Activated CD8-positive, alpha-beta memory T cell treated with anti-CD3 and anti-CD28 coated beads, Interleukin-2, amount 50 U/mL, for 48 hours (primary cell): ENCODE measurements at places on chromosomes 2 and 18.

DNA sequence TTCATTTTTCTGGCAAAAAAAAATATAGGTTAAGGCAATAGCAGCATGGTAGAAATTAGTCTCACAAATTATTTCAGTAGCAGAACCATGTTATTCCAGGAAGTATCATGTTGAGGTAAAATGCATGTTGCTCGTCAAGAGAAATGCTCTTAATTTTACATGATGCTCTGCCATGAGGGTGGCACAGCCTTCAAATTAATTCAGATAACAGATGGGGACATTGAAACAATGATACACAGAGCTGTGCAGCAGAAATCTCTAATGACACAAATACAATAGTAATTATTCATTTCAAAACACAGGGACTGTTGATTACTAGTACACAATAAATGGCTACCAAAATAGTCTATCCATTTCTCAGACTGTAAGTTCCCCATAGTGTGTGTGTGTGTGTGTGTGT lies 24.8 kb downstream of the GAREM1 start:
- DNase-seq: no peak

DNA sequence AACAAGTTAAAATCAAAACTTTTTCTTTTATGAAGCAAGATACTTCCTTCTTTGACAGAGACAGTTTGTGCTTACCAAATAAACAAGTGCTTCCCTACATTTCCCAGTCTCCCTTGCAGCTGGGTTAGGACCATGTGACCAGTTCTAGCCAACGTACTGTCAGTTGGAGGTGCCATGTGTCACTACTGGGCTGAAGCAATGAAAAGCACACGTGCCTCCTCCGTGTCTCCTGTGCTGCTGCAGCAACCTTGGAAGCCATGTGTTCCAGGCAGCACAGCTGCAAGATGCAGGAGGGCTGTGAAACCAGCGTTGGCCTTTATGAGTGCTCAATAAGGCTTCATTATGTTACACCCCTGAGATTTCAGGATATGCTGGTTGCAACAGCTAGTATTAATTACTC lies 93.2 kb downstream of the DHRS9 start:
- DNase-seq: no peak

DNA sequence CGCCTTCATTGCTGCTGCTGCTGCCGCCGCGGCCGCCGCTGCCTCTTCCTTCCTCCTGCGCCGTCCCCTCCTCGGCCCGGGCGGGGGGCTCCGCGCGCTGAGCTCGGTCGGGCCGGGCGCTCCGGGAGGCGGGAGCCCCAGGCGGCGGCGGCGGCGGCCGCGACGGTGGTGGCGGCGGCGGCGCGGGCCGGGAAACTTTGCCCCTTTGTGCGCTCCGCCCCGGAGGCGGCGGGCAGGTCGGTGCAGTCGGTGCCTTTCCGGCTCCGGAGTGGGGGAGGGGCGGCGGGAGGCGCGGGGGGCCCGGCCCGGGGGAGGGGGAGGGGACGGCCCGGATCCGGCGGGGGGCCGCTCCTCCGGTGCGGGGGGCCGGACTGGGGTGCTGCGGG lies 205 bp downstream of the TET3 start:
- DNase-seq: peak; percentile 83

DNA sequence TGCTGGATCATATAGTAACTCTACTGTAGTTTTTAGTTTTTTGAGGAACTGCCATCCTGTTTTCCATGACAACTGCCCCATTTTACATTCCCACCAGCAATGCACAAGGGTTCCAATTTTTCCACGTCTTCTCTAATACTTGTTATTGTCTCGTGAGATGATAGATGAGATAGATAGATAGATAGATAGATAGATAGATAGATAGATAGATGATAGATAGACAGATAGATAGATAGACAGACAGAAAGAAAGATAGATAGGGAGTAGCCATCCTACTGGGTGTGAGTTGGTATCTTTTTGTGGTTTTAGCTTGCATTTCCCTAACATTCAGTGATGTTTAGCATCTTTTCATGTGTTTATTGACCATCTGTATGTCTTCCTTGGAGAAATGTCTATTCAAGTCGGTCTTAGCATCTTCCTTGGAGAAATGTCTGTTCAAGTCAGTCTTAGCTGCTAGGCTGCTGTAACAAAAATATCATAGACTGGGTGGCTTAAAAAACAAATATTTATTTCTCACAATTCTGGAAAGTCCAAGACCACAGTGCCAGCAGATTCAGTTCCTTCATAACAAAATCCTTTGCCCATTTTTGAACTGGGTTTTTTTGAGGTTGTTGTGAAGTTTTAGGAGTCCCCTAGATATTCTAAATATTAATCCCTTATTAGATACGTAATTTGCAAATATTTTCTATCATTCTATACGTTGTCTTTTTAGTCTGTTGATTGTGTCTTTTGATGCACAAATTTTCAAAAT lies 98.5 kb downstream of the BIN1 start:
- DNase-seq: no peak

GRCh38 chr2:230793572-230794359 lies 71.0 kb upstream of the ITM2C start:
- DNase-seq: peak; percentile 76

DNA sequence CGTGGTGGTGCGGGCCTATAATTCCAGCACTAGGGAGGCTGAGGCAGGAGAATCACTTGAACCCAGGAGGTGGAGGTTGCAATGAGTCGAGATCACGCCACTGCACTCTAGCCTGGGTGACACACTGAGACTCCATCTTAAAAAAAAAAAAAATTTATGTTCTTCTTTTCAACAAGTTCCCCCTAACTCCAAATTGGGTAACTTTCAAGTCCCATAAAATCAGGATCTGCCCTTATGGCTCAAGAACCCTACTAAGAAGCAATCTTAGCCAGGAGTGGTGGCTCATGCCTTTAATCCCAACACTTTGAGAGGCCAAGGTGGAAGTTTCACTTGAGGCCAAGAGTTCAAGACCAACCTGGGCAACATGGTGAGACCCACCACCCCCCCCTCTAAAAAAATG lies 30.3 kb upstream of the TLK1 start:
- no peak for DNase-seq

GRCh38 chr2:139354518-139354917 lies 574.3 kb upstream of the NXPH2 start:
- DNase-seq: no peak

GRCh38 chr2:240930631-240931318 lies 24.6 kb downstream of the CROCC2 start:
- peak; percentile 44 for DNase-seq

- DNase-seq: peak; percentile 85
Observed at GRCh38 chr2:1140389-1141003, 189.8 kb downstream of the SNTG2 start.

DNA sequence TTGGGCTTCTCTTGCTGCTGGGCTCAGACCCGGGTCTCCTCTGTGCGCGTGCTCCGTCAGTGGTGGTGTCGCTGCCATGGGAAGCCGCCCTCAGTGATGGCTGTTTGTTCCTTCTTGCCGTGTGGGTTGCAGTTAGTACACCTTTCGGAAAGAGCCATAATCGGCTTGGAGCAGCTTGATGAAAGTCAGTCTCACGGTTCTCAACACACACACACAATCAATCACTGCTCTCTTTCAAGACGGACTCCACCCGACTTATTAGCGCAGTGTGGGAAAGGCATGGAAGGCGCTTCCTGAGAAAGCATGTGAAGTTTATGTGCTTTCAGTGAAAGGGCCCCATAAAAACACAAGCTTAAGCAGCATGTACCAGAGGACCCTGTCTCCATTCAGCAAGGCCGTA lies 64.1 kb downstream of the SOX11 start:
- no peak for DNase-seq

DNA sequence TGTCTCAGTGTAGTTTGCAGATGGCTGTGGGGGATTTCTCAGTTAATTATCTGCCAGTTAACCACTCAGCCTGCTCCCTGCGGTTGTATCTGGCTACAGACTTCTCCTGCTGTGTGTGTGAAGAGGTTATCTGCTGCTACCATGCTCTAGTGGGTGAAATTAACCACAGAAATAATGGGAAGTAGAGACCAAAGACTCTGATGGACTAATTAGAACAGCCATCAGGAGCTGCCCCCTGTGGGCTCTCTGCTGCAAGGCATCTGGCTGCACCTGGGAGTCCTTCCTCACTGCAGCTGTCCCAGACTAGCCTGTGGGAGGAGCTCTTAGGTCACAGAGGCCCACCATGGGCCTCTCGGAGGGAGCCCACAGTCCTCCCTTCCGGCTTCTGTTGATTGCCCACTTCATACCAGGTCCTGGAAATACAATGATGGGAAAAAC lies 66.6 kb downstream of the CTIF start:
- no peak for DNase-seq

DNA sequence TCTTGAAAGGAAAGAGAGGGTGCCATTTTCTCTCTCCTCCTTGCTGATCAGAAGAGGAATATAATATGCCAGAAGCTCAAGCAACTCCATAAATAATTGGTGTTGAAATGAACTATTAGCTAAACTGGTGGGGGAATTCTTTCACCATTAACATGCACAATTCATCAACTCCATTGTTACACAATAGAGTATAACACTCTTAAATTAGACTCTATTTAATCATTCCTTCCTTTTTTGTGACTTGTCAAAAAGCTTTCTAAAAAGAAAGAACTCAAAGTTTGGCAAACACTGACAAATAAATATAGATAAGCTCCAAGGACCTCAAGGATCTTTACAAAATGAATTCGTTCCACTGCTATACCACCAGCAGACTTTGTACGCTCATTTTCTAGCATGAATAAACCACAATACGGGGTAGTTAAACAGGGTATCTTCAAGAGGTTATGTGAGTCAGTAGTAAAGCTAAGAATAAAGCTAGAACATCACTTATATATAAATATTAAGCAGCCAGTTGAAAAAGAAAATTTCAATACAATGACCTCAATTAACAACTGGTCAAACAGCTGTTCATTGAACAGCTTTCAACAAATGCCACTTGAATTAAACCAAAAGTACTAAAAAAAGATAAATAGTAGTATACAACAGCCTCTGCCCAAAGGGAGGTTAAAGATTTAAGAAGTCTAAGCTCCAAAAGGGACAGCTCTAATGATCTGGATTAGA lies 6.4 kb downstream of the TRAK2 start:
- no peak for DNase-seq

DNA sequence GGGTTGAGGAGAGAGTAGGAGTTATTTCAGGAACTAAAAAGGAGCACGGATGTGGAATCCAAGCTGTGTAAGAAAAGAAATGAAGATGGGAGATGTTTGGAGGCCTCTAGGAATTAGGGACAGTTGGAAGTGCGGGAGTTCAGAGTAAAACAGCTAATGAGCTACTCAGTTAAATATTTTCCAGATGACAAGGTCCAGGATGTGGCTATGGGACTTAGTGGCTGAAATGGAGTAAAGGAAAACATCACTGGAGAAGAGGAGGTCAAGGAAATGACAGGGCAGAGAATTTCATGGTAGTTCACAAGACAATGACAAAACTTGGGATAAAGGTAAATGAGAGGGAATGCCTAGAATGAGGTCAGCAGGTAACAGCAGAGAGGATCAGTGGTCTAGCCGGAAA lies 13.0 kb downstream of the GPR155 start:
- DNase-seq: no peak

- DNase-seq: no peak
Observed at GRCh38 chr2:17515652-17516051, 2.6 kb downstream of the RAD51AP2 start.

DNA sequence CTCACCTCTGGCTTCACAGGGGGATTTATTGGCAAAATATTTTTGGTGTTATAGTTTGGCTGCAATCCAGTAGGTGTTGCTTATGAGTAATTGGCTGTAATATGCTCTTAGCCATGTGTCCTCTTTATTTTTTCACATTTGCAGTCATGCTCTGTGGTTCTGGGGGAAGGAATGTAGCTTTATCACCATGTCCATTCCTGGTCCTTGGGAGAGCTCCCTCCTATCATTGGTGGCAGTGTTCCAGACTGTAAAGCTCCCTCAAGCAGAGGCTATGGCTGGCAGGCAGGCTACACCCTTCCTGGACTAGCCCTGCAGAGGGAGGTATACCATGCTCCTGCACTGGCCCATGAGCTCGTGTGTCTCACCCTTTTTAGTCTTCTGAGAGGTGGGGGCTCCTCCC lies 120.0 kb upstream of the FSIP2 start:
- DNase-seq: no peak

DNA sequence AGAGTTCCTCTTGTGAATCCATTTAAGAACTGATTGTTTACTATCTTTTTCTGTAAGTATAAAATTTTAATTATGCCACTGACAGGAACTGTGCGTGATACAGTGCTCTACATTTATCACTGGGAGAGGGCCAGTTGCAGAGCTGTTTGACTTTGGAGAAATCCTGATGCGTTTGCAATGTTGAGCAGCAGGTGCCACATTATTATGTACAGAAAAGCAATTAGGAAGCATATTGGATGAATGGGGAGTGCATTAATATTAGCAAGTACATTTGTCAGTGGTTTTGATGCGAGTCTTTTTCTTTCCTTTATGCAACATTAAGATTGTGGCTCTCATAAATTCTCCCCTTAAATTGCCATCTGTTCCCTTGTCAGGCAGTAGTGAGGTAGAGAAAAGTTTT lies 302.3 kb upstream of the FANCL start:
- DNase-seq: no peak

DNA sequence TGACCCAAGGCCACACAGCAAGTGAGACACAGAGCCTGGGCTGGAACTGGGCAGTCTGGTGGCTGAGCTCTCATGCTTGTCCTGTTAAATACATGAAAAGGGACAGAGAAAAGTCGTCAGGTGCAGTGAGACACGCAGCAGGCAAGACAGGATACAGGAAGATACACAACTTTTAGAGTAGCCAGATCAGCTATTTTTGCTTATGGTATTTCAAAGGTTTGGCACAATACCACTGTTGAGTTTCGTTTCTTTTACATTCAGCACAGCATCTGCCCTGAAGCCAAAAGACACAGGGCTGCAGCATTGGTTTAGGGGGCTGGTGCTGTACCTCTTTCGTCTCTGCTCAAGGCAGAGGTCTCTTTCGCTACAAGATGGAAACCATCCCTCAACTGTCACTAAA lies 14.0 kb downstream of the FHL2 start:
- no peak for DNase-seq
